Aorta (tissue), 5 donors: ENCODE measurements at places on chromosomes 2 and 18. TPM values are rescaled to one million over a fixed set of nuclear protein-coding genes. Genes with fewer than 3 reads are reported as not detected.
A peak's percentile ranks its signal among the peaks of the same experiment; 100 is the strongest.

The LONRF2 gene
- total RNA-seq: 10.9 TPM

The PLB1 gene
- total RNA-seq: 16.3 TPM

The DSG2 gene
- total RNA-seq: 4.7 TPM

The CDKL4 gene
- total RNA-seq: 1.3 TPM

The CTAGE1 gene
- not detected for total RNA-seq

The SERPINB10 gene
- total RNA-seq: not detected

The MTLN gene
- total RNA-seq: 32.9 TPM

The SERPINB4 gene
- total RNA-seq: not detected

The SP140 gene
- total RNA-seq: 4.1 TPM

The ACAA2 gene
- 37.5 TPM for total RNA-seq

The SLC5A7 gene
- not detected for total RNA-seq

The POTEC gene
- total RNA-seq: not detected

- DNase-seq: no peak
Observed at GRCh38 chr2:181240844-181241243, 216.3 kb upstream of the ITGA4 start.

DNA sequence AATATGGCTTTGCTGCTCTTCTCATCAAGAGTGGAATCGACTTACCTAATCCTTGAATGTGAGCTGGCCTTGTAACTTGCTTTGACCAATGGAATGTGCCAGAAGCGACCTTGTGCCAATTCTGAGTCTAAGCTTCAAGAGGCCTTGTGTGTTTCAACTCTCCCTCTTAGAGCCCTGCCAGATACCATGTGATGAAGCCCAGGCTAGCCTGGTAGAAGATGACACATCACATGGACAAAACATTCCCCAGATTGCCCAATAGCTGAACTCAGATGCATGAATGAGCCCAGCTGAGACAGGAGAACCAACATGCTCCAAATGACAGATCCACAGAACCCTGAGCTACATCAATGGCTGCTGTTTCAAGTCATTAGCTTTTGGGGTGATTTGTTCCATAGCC is 4.2 kb upstream of the KLHL14 start:
- no peak for DNase-seq

GRCh38 chr2:31202833-31203232 is 14.5 kb downstream of the CAPN14 start:
- no peak for DNase-seq

GRCh38 chr2:42060718-42061619 is 13.1 kb downstream of the PKDCC start:
- DNase-seq: peak; percentile 84

- no peak for DNase-seq
Observed at GRCh38 chr2:196427986-196428634, 211.4 kb upstream of the CCDC150 start.

DNA sequence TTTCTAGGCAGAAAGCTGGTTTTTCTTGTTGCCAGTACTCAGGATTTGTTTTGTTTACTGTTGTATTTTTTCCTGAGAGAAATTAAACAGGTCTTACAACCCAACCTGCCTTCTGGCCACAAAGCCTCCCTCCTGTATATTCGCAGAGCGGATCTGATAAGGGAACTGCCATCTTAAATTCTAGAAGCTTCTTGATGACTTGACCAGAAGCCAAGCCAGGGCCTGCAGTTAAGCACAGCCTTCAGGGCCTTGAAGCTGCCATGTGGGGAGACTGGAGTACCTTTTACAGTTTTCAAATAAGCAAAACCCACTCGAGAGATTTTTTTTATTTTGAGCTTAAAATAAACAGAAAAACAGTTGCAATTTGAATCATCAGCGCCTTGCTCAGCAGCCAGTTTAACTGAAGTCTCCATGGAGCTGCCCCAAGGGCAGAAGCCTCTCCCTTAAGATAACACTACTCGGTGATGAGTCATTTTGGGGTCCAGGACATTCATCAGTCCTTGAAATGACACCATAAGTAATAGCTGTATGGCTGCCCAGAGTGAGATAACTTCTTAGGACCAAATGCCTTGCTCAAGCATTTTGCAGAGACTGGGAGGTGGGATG is 51.5 kb upstream of the PHLPP1 start:
- DNase-seq: no peak

- DNase-seq: no peak
Observed at GRCh38 chr2:71003396-71003795, 8.7 kb upstream of the TEX261 start.

- no peak for DNase-seq
Observed at GRCh38 chr2:20988905-20989304, 55.0 kb downstream of the APOB start.

DNA sequence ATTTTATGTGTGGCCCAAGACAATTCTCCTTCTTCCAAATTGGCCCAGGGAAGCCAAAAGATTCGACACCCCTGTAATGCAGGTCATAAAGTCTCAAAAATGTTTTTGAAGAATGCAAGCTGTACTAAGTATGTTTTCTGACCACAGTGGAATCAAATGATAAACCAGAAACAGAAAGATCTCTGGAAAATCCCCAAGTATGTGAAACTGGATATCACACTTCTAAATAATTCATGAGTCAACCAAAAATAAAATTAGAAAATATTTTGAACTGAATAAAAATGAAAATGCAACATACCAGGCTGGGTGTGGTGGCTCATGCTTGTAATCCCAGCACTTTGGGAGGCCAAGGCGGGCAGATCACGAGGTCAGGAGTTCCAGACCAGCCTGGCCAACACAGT is 34.1 kb upstream of the UBE2F start:
- no peak for DNase-seq

- DNase-seq: no peak
Observed at GRCh38 chr2:179049203-179049545, 763 bp downstream of the CCDC141 start.

GRCh38 chr2:52083214-52083613 is 1051.3 kb upstream of the NRXN1 start:
- DNase-seq: no peak

GRCh38 chr18:77572537-77572936 is 322.9 kb downstream of the GALR1 start:
- no peak for DNase-seq

DNA sequence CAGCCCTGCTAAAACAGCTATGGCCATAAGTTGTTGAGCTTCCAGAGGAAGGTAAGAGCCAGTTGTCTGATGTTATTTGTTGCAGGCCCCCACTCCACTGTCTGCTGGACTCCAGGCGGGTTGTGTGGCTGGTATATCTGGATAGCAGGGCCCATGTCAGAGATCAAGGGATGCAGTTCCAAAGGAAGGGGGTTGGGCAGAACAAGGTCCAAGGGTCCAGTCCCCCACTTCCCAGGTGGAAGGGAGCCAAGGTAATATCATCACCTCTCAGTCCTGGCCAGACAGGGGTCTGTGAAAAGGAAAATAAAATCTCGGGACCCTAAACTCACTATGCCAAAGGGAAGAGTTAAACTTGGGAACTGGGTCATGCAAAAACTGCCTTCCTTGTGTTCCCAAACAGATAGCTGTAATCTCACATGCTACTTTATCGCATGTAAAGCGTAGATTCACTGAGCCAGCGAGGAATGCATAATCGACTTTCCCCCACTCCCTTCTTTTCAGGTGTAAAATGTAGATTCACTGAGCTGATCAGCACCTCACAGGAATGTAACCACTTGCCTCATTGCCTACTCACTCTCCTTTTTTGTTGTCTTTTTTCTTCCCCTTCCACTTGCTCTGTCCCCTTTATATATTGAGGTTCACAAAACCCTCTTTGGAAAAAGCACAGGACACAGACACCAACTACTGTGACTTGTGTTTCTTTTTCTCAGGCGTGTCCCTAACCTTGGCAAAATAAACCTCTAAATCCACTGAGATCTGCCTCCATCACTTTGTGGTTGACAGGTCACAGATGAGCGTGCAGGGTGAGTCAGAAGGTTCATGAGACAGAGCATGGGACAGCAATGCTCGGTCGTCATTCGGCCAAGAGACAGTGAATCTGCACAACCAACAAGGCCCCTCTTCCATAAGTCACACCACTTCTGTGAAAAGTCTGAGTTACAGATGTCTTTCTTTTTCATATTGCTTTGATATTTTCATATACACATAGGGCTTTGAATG is 255.3 kb upstream of the SIX2 start:
- DNase-seq: no peak

DNA sequence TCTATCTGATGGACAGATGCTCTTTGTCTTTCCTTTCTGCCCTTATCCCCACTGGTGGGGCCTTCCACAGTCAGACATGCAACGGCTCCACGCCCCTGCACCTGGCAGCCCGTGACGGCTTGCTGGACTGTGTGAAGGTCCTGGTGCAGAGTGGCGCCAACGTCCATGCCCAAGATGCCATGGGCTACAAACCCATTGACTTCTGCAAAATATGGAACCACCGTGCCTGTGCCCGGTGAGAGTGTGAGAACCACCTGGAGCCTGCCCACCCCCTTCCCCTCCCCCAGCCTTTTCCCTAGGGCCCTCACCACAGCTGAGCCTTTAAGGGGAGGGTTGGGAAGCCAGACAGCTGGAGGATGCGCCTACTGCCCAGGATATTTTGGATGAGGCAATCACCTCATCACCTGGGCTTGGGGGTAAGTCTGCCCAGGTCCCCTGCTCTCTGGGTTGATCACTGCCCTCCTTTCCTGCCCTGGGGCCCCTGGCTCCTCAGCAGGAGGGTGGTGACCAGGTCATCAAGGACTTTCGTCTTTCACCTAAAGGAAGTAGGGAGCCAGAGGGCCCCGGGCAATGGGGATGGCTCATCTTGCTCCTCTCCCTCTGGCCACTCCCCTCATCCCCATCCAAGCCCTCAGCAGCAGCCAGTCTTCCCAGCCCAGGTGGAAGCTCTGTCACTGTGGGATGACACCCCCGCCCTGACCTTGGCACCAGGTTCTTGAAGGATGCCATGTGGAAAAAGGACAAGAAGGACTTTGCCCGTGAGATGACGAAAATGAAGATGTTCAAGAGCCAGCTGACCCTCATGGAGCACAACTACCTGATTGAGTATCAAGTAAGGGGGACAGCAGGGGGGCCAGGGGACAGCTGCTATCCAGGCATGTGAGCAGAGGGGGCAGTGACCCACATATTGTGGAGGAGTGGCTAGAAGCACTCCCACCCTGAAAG is 3.7 kb downstream of the ANKRD53 start:
- DNase-seq: peak; percentile 28

- no peak for DNase-seq
Observed at GRCh38 chr2:28695245-28695647, 56.4 kb upstream of the PPP1CB start.

- DNase-seq: no peak
Observed at GRCh38 chr2:159128191-159128590, 158.3 kb downstream of the WDSUB1 start.

GRCh38 chr2:30031184-30031583 is 109.8 kb upstream of the ALK start:
- DNase-seq: no peak

DNA sequence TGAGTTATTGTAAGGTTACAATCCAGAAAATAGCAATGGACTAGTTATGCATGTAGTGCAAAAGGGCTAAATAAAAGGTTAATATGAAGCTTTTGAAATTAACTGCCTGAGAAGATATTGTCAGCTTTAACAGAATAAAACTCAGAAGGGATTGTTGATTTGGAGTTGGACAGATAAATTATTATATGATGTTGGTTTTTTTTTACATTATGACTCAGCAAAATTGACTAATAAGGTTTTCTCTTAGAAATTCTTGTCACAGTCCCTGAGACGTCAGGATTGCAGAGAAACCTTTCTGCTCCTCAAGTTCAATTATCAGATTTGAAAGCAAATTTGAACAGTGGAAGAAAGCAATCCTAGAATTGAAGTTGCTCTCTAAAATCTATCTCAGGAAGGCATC is 946.9 kb downstream of the CBLN2 start:
- DNase-seq: no peak
